Stimulated activated CD4-positive, alpha-beta T cell treated with anti-CD3 and anti-CD28 coated beads, Interleukin-1b, Interleukin-23, amount 100 ng/mL, for 1 hour (primary cell): ENCODE measurements at places on chromosomes 4 and X.

- peak; percentile 39 for DNase-seq
These were observed 4.0 kb upstream of the ZNF518B start for GRCh38 chr4:10461091-10461849.

DNA sequence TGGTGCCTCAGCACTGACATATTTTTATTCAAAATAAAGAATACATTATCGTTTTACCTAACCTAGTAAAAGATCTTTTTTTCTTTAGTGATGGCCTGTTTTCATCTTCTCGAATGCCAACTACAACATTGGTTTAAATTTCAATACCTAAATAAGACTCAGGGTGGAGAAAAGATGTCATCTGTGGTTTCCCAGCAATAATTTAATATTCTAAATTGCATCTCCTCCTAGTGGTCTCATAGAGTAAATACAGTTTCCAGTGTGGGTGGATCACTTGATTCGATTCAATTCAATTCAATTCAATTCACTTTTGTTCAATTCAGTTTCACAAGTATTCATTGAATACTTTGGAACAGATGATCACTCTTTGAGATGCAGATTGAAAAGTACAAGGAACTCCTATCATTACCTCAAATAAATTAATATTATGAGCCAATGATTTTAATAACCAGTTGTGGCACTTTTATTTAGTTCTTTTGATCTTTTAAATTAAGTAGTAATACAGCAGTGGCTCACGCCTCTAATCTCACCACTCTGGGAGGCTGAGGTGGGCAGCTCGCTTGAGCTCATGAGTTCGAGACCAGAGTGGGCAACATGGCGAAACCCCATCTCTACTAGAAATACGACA, 427.2 kb downstream of the FAT4 start:
- DNase-seq, result no peak

GRCh38 chr4:119049342-119049741, 86.3 kb upstream of the MYOZ2 start:
- DNase-seq, result no peak

DNA sequence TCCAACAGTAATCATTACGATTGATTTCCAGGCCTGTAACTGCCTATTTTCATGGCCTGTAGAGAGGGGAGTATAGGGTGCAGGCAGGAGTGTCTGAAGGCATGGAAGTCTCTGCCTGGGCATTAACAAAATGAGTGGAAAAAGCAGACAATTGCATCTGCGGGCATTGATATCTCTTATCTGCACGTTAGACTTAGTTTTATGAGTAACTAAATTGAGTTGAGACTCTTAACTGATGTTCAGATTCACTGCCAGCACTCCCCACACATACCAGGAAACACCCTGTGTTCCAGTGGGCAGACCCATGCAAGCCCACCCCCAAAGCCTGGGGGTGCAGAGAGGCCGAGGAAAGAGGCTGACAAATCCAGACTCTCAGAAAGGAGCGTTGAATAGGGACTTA, 33.3 kb downstream of the F11 start:
- DNase-seq, result no peak

DNA sequence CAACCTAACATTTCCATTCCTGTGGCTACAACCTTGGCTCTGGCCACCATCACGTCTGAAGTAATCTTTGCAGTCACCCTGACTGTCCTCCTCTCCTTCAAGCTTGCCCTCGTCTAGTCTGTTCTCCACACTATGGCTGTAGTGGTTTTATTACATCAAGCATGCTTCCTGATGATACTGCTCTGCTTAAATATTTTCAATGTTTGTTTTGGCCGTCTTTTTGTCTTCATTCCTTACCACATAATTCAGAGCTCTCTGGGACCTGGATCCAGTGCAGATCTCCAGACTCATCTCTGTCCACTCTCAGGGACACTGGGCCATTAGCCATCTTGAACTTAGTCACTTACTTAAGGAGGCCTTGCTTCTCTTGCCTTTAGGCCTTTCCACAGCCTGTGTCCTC, 27.7 kb upstream of the FREM3 start:
- no peak for DNase-seq

- DNase-seq, result no peak
These were observed 18.4 kb downstream of the PRPS1 start for GRCh38 chrX:107646735-107647134.

DNA sequence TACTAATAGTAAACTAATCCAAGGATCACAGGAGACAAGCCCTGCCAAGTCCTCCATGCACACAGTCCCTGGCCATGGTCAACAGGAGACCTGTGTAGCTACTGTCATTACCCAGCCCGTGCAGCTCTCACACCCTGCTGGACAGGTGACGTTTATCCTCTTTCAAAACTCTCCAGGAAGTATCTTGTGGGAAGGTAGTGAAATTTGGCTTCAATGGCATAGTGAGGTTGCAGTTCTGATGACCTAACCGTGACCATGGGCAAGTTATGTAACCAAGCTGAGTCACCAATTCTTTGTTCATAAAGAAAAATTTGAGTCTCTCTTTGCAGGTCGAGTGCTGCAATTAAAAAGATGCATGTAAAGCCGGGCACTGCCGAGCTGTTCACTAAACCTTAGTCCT, 11.3 kb upstream of the SLC2A9 start:
- no peak for DNase-seq
